Islet precursor cell (in vitro differentiated cells): ENCODE measurements at places on chromosomes 5 and 9.

- no peak for DNase-seq
Measured at GRCh38 chr9:97411440-97411788, 482 bp upstream of the TDRD7 start.

- peak; percentile 61 for DNase-seq
Measured at GRCh38 chr9:71647094-71647591, 121.2 kb downstream of the CEMIP2 start.

DNA sequence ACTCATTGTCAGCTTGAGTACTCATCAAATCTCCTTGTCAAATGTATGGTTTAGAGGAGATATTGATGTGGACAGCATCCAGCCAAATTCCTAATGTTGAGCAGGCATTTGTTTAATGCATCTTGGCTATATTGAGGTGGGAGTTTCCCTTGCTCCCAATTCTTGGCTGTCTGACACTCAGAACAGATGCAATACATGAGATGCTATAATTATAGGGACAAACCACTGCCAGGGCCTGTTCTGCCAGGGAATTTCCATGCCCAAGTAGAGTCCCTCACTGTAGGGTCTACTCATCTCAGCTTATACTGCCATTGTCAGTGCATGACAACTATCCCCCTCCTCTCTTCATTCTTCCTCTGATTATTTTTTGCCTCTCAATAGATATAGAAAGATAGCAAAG lies 392.0 kb upstream of the KCNN2 start:
- no peak for DNase-seq

- DNase-seq = no peak
Measured at GRCh38 chr9:99373912-99374311, 151.8 kb downstream of the SEC61B start.

DNA sequence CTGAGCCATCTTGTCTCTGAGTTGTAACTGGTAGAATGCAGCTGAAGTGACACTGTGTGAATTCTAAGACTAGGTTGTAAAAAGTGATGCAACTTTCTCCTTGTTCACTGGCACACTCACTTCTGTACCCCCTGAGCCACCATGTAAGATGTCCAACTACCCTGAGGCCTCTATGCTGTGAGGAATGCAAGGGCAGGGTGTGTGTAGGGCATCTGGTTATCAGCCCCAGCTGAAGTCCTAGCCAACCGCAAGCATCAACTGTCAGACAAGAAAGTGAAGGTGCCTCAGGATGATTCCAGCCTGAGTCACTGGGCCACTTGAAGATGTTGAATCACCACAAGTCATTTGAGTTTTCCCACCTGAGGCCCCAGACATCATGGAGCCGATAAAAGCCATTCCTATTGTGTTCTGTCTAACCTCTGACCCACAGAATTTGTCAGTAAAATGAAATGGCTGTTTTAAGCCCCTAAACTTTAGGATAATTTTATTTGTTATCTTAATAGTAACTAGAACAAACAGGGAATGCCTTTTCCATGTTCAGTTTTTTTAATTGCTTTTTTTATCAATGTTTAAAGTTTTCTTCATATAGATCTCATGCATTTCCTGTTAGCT lies 18.7 kb upstream of the RHOBTB3 start:
- DNase-seq = peak; percentile 99

DNA sequence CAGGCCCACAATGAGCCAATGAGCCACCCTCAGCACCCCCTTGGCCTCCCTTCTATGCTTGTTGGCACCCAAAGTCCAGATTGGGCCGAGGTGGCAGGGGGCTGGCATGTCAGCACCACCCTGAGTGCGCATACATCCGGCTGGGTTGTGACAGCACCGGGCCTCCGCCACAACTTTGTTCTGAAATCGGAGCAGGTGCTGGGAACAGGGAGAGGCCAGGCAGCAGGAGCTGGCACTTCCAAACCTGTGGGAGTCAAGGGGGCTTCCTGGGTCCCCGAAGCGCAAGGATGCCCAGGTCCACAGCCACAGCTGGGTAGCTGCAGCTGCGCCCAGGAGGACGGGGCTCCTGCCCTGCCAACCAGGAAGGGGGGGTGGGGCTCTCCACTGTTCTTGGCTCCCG lies 1911.9 kb upstream of the WWC1 start:
- DNase-seq = no peak

GRCh38 chr5:112005623-112005930 lies 248.6 kb upstream of the NREP start:
- no peak for DNase-seq

DNA sequence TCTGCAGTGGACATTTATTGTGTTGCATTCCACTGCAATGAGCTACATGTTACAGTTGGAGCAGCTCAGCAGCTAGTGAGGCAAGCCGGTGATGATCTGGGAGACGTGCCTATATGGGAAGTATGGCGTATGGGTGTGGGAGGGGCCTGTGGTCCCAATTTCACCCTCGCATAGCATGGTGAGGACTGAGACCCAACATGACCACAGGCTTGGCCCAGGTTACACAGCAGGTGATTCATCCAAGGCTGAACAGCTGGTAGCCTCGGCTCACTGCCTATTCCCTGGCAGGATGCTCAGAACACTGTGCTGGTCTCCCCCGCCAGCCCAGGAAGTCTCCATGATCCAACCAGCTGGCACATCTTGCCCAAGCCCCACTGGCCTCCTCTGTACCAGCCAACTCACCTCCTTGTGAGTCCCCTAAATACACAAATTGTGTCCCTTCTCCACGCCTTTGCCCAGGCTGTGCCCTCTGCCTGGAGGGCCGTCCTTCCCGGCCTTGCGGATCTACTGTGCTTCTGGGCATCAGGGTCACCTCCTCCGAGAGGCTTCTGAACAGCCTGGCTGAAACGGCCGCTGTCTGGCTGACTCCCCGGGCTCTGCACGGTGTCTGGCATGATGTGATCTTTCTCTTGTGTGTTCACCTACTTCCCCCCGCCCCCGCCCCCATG lies 81.4 kb downstream of the NSUN2 start:
- DNase-seq = peak; percentile 20

- no peak for DNase-seq
Measured at GRCh38 chr9:99365233-99365980, 143.3 kb downstream of the SEC61B start.
